ENCODE measurements at places on chromosomes 11 and 22. TPM values are rescaled to one million over a fixed set of nuclear protein-coding genes. Genes with fewer than 3 reads are reported as not detected.

Gene CDON
- 33.0 TPM for total RNA-seq

GRCh38 chr11:109745996-109746625, 324.1 kb downstream of the C11orf87 start:
- no peak for DNase-seq

DNA sequence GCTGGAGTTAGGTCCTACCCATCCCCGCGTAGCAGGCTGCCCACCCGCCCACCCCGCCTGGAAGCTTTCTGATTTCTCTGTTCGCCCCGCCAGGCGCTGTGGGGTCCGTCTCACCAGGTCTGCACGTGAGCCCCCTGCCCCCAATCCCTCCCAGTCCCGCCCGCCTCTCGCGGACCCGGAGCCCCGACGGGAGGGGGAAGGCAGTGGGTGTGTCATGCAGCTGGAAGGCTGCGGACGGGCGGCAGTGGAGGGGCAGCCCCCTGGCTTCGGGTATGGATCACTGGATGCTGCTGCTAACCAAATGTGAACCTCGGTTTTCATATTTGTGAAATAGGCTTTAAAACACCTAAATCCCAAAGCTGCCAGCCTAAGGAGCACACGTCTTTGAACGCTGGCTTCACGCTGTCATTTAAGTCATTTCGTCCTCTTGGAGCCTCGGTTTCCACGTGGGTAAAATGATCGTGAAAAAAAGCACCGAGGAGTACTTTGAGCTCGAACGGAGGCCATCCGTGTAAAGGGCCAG, 568 bp upstream of the BIK start:
- DNase-seq, result no peak

DNA sequence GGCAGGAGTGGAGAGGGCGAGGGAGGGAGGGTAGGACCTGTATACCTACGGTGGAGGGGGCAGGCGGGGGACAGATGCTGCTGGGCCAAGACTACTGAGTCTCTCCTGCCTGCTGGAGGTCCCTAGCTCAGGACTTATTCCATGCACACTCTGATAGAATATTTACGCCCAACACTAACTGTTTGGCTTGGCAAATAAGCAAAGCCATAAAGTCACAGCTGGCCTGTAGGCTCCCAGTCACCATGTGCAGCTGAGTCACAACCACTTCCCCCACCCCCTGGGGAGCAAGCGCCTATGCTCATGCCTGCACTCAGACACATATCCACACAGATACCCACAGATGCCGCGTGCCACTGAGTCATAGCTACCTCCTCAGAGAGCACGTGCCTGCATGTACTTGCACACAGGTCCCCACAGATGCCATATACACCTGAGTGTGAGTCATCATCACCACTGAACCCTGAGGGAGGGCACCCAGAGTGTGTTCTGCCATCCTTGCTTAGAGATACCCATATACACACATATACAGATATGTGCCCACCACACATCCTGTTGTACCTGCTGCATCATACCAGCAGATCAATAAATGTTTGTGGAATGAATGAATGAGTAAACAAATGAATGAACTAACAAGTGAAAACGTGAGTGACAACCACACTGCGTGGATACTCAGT, 95.8 kb downstream of the SWAP70 start:
- no peak for DNase-seq

- no peak for DNase-seq
These were observed 6.4 kb downstream of the ANO5 start for GRCh38 chr11:22199243-22199642.

- no peak for DNase-seq
These were observed 144.6 kb downstream of the WT1 start for GRCh38 chr11:32290783-32291182.

DNA sequence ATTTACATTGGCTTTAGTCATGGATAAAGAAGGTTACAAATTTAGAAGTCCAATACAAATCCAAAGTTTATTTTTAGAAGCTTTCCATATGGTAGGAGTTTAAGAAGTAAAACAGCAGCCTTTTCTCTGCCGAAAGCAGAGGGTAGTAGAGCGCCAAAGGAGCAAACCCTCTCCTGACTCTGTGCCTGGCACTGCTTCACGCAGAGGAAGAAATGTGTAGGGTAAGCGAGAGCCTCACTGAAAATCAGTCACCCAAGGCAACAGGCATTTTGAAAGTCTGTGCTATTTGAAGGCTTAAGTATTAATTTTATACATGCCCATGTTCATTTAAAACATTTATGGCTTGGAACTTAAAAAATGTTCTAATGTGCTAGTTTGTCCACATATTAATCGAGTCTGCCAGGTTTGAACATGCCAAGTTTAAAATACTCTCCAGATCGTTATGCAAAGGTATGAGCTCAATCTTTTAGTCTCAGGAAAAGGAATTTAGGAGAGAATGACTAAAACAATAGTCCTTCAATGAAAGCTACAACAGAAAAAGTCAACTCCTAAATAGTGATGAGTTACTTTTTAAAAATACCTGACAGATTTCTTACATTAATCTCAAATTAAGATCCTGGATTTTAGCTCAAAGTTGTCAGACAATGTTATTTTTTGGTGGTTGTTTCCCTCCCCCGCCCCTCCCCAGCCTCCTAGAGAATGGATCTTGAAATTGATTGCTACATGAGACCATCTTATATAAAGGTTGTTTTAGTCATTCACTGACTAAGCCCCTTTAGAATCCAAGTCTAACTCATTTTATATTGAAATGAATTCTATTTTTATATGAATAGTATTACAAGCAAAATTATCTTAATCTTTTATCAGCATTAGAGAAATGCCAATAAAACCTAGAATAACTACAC, 38.7 kb downstream of the MRTFA start:
- DNase-seq, result no peak

- DNase-seq, result no peak
These were observed 690.3 kb downstream of the FAM181B start for GRCh38 chr11:82043316-82043715.

- no peak for DNase-seq
These were observed 42.0 kb upstream of the LIPT2 start for GRCh38 chr11:74535371-74536160.

DNA sequence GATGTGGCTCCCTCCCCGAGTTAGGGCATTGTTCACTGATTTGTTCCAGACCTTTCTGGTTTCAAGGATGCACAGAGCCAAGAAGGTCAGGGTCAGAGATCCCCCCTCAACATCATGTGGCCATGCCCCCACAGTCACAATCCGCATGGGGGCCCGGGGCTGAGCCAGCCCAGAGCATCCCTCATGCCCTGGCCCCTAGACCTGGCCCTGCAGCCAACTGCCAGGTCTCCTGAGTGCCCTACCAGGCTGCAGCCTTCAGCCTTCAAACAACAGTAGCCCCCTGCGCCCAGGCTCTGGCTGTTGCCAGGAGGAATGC, 142.4 kb downstream of the CRYBB2 start:
- no peak for DNase-seq

DNA sequence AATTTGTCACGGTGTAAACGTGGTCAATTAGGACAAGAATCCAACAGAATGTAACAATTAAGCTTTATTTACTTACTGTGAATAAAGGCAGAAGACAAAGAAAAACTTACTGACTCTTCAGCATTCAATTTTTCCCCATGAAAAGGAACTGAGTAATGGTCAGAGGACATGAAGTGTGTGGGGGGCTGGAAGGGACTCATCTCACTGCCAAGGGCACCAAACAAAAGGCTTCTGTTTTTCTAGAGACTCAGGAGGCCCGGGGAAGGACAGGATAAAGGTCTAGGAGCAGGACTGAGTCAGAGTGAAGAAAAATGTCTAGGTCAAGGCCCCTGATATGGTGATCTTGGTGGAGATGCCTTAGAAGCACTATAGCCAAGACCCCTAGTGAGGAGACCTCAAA, 564.2 kb upstream of the ANO5 start:
- DNase-seq, result no peak

DNA sequence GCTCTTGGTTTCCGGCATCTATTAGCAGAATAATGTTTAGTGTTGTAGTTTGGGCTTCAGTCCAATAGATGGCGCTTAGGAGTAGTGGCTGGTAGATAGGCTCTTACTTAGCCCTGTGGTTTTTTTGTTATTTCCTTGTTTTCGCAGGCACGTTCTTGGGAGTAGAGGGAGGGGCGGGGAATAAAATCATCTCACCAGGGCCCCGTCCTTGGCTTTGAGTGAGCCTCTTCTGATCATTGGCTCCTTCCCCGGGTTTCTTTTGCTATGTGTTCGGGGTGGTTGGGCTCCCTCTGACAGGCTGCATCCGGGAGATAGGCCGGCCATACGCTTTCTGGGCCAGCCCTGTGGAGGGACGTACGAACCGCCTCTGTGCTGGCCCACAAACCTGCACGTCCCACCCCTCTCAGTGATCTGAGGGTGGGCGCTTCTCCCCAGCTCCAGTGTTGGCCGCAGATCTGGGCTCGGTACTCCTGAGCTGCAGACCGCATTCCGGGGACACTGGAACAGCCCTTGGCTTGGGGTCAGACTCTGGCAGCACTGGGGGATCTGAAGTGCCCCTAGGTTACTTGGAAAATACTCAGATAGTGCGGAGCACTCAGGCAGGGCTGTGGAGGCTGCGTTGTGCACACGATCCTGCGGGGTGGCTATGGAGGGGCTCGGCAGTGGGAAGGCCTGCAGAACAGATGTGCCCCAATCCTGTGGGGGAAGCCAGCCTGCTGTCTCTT, 217.0 kb downstream of the DYNC2H1 start:
- DNase-seq, result no peak
